ENCODE measurements at places on chromosomes 5 and 9.

DNA sequence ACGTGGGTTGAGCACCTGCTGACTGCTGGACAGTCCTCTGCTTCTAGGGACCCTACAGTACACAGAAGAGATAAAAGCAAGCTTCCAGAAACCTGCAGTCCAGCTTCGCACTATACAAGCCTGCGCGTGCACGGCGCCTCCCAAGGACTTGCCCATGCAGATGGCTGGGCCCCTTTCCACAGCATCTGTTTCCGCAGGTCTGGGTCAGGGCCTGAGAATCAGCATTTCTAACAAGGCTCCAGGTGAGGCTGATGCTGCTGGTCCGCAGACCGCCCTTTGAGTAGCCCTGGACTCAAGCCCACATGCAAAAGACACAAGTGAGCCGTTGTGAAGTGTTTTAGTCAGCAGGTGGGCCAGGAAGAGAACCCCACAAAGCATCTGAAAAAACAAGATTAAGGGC is 133.1 kb downstream of the HSD17B3 start:
- DNase-seq, result no peak

DNA sequence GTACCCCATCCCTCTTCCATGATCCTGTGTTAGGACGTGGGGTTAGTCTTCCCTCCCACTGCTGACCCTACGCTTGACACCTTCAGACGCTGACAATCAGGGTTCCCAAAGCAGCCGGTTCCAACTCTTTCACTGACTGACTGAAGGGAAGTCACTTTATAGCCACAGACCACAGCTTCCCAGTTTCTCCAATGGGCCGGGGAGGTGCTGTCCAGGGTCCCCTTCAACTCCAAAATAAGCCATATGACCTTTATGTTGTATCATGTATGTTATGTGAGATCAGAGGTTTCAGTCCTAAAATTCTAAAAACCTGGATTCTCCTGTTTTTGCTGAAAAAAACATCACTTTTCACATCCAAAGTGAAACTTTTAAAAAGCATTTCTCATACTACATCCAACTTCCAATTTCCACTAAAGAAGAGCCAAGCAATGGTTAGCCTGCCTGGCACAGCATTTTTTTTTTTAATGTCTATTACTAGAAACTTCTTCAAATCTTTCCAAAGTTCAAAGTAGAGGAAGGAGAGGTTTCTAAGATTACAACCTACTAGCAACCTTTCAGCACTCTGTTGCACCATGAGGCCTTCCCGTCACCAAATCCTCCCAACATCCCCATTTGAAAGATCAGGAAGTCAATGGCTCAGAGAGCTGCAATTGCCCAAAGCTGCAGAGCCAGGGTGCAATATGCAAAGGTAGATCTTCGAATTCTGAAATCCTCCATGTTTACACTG is 5.2 kb downstream of the EPB41L4B start:
- DNase-seq, result no peak

DNA sequence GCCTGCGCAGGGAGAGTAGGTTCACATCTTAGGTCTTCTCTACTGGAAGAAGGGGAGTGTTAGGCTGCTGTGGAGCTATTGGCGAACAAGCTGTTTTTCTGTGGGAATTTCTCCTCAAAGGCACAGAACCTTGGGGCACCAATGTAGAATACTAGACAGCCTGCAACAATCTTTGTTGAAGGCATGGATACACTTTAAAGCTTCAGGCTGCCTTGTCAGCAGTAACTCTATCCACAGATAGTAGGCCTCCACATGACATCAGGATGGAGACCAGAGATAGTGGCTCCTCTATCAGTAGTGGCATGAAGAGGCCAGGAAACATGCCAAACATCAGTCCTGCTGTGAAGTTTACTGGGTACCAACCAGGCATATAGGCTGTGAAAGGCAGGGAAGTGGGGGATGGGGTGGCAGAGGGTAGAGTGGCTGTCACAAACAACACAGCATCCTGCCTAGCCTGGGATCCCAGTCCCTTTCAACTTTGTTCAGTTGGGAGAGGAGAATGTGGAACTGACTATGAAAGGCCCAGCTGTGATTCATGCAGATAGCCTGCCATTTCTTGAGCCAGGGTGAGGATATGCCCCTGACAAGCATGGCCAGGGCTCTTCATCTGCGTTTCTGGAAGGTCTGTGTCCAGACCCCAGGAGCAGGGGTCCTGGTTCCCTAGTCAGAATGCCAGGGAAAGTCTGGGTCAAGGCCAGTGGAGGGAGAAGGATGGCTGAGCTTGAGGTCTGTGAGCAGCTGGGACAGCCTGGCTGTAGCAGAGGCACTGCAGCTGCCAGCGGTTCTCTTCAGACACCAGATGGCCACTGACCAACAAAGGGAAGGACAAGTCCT is 1.0 kb upstream of the HK3 start:
- no peak for DNase-seq

- no peak for DNase-seq
These were observed 17.3 kb downstream of the VCAN start for GRCh38 chr5:83488821-83489220.

- DNase-seq, result no peak
These were observed 16.5 kb downstream of the HBEGF start for GRCh38 chr5:140329739-140330481.

- DNase-seq, result peak; percentile 66
These were observed 35.9 kb upstream of the ARSB start for GRCh38 chr5:79020861-79021561.

DNA sequence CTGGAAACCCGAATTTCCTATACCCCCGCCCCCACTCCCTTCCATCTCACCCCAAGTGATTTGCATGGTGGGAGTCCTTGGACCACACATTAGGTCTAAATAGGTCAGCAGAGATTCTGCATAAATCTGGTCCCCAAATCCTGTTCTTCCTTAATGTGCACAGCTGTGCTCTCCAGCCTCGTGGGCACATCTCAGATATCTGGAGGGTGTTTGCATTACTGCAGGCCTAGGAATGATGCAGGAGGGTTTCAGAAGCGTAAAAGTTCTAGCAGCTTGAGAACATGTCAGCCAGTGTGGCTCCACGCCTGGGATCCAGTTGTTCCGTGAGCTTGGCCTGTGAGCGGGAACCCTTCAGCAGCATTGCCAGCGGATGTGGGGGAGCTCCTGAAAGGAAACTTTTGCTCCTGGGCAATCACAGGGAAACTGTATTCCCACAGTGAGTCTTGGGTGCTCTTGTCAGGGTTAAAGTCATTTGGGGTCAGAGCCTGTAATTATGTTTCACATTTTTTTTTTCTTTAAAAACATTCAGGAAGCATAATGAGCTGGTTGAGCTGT is 12.9 kb downstream of the ARHGAP26 start:
- DNase-seq, result no peak

DNA sequence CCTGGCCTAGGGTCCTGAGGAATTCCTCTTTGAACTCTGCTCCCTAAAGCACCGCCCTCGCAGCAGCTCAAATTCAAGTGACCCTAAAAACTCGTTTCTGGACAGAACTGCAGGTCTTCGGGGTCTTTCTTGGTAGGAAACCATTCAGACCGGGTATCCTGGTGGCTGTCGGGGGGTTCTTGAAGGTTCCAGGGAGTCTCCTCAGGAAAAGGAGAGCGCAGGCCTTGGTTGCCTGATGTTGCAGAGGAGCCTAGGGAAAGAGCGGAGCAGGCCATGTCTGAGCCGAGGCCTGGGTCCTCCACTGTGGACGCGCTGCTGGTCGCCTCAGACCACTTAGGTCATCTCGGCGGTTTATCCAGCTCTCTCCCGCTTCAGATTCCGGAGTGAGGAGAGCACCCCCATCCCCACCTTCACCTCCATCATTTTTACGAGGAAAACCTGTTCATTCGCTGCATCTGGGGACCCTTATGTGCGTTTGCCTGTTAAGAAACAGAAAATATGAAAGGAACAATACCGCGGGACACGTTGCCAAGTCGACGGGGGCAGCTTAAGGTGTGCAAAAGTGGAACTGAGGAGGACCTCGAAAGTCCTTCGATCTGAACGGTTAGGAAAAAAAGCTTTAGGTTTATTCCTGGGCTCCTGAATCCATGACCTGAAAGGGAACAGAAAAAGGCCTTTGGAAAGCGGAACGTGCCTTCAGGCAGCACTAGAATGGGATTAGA is 299.4 kb downstream of the PARP8 start:
- DNase-seq, result no peak

DNA sequence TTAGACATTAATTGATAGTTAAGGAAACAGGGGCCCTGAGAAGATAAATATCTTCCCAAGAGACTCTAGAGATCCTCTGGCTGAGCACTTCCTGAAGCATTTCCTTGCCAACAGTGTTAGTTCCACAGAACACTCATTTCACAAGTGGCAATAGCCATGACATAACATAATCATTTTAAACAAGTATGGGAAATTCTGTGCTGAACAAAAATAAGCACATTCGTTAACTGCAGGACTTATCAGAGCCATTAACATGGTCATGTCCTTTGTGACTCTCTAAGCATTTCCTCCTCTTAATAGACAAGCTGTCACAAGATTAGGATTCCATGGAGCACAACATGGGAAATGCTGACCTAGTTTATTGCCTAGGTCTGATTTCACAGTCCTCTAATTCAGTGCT is 184.9 kb downstream of the SNX18 start:
- no peak for DNase-seq

DNA sequence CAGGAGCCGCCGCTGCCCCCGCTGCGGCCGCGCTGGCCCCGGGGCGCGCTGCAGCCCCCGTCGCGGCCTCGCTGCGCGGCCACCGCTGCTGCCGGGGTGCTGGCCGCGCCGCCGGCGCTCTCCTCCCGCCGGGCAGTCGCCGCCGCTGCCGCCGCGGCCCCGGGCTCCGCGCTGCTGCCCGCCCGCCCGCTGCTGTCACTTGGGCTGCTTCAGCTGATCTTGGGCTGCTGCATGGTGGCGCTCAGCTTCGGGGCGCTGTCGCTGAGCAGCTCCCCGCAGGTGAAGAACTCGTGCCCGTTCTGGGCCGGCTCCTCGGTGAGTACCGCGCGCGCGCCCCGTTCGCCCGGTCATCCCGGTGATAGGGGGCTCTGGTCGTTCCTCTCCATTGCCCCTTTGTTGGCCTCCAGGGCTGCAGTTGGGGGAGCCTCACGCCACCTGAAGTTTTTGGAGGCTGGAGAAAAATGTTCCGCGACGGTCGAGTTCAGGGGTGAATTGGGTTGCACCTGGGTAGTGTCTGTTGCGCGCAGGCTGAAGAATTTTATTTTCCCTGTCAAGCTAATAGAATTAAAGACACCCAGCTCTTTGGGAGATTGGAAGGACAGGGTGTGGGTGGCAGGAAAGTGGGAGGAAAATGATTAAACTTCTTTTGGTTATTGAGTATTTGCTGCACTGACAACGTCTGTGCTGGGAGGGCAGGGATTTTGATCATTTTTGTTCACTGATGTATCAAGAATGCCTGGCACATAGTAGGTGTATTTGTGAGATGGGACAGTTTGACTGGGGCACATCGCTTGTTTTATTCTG is 596 bp downstream of the ENTREP1 start:
- peak; percentile 36 for DNase-seq

DNA sequence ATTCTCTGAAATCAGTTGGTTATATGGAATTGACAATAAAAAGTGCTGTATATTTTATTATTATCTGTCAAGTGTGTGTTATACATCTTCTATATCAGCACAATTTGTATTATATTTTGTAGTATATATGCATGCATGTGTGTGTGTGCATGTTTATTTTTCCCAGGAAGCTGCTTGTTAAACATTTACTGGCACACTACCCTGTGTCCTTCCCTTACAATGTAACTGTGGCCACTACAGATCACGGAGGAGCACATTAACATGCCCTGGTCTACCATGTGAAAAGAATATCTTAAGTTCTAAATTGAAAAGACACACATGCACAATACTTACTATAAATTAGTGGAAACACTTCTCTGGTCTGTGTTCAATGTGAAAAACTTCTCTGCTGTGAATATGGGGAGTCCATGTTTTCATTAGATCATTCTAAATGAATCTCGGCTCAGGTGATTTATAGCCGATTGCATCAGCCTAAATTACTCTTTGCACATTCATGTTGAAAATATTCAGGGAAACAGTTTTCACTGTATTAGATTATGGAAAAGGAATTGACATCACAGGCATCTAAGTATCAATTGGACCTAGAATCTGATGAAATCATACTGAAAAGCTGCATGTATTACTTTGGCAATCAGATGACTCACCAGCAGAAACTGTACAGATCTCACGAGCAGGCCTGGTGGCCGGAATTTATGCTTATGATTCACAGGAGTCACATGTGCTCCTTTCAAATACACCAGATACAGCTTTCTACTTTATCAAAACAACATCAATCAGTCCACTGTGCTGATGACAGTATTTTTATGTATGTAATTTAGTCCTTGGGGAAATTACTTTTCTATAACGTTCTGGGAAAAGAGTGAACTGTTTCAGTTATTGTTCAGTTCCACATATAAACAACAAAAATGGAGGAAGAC is 39.4 kb downstream of the LURAP1L start:
- DNase-seq, result peak; percentile 77

DNA sequence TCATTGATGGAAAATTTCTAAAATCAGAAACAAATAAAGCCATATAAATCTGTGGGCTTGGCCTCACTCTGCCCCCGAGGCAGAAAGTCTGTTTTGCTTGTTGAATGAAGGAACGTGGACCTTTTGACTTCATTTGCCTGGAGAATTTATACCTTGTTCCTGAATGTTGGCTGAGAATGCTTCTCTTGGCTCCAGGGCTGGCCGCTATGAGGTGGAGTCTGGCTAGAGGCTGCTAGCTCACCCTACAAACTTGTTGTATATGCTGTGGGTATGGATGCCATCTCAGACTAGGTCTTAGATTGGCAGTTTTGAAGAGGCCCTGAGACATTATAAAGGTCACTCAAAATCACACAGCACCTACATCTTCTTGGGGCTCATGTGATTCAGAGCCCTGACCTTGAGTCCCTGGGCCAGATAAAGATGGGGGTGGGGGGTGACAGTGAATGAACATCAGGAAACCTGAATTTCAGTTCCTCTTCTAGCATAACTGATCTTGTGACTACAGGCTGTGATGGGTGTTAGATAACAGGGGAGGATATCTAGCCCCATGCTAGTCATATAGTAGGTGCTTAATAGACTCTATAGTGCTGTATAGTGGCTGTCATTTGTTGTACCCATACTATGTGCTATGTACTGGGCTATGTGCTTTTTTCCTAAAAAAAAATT is 2.8 kb downstream of the GM2A start:
- no peak for DNase-seq

Data from NCI-H146 (cell line).